ENCODE measurements at places on chromosomes 3 and 15.

GRCh38 chr3:13240928-13241618 is 167.8 kb upstream of the IQSEC1 start:
- DNase-seq, result no peak

DNA sequence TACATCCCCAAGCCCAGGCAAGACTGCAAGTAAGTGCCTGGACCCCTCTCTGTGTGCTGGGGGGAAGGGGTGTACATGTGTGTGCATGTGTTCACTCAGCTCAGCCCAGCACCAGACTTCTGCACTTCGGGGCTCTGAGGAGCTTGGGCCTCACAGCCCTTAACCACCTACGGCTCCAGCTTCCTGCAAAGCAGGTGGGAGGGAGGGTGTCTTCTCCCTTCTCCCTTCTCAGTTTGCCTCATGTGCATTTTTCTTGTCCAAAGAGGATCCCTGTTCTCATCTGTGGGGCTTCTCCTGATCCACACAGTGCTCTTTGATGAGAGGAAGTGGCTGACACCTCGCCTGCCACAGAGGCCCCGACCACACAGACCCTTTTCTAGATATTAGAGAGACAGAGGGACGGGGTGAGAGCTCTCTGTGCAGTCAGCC is 69.3 kb downstream of the MESD start:
- no peak for DNase-seq

DNA sequence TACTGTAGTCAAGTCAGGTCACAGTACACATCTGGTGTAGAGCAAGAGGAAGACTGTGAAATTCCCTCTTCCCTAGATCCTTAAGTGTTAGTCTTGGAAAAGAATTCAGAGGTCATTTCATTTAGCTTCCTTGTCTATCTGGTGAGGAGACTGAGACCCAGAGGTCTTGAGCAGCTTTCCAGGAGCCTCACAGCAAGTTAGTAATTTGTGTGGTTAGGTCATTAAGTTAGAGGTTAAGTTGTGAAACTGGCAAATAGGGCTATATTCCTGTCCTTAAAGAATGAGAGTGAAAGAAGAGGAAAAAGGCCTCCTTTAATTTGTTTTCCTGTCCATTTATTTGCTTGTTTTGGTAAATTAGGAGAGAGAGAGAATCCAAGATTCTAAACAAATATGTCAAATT is 9.0 kb downstream of the PODXL2 start:
- no peak for DNase-seq

GRCh38 chr3:16404349-16404895 is 109.1 kb downstream of the RFTN1 start:
- no peak for DNase-seq

DNA sequence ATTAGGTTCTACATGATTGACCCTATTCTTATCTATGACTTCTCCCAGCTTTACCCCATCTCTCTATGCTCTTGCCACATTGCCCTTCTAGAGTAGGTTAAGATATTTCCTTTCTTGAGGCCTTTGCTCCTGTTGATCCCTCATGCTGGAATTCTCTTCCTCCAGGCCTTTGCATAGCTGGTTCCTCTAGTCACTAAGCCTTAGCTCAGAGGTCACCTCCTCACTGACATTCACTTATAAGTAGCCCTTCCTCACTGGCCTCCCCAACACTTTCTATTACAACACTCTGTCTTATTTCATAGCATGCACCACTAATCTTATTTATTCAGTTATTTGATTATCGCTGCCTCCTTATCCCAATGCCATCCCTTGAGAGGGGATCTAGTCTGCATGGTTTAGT is 228.4 kb upstream of the COL8A1 start:
- no peak for DNase-seq

GRCh38 chr15:39250001-39250400 is 330.9 kb upstream of the THBS1 start:
- no peak for DNase-seq

DNA sequence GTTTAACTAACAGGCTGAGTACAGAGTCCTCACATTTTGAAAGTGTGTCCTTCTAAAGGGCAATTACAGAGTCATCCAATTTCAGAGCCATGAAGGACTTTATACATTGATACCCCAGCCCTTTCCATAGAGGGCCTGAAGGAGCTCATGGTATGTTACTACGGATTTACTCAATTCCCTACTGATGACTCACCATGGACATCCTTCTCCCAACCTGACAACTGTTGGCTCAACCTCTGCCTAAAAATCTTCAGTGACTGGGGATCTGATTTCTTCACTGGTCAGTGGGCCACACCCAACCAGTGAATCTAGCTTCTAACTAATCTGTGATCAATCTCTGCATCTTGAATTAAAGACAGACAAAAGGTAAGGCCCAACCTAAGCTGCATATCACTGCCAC is 963.4 kb upstream of the CFAP20DC start:
- no peak for DNase-seq

GRCh38 chr15:81480645-81481053 is 106.6 kb upstream of the TMC3 start:
- DNase-seq, result no peak

DNA sequence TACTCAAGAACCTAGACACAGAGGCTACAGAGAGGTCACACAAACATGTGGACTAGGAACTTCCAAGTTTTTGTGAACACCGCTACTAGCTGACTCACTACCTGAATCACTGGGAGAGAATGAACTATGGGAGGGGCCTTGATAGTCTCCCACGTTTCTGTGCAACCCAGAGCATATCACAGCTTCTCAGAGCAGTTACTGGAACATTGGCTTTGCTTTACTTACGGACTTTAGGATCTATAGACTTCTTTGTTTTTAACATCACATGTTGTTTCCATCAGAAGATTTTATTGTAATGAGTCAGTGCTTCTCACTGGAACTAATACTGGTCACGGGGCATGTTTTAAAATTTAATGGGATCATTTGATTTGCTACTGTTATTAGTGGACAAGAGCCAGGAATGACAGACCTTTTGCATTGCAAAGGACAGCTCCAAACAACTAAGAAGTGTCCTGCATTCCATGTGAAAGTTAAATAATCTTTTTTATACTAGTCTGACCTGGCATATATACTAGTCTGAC is 35.6 kb downstream of the RTP4 start:
- no peak for DNase-seq
